ENCODE measurements at places on chromosomes 1 and 21. TPM values are rescaled to one million over a fixed set of nuclear protein-coding genes. Genes with fewer than 3 reads are reported as not detected.

Gene AMPD1
- not detected for total RNA-seq

Gene CTSE
- 0.14 TPM for total RNA-seq

Gene COL9A2
- total RNA-seq, result 0.07 TPM

Gene KLHL17
- 17.0 TPM for total RNA-seq

Gene CTH
- 1.9 TPM for total RNA-seq

Gene CD1B
- not detected for total RNA-seq

Gene ERRFI1
- 260 TPM for total RNA-seq

Gene EPHA10
- 0.95 TPM for total RNA-seq

Gene FCRL4
- total RNA-seq, result not detected

Gene SERINC2
- 29.7 TPM for total RNA-seq

Gene TMEM81
- total RNA-seq, result 2.3 TPM

Gene IL20
- total RNA-seq, result 0.10 TPM

Gene UBL4B
- total RNA-seq, result not detected

Gene MATN1
- total RNA-seq, result 0.02 TPM

Gene OR10Z1
- not detected for total RNA-seq

Gene SPATA45
- total RNA-seq, result not detected

Gene CD5L
- not detected for total RNA-seq

Gene TFF2
- total RNA-seq, result not detected

Gene PRRX1
- not detected for total RNA-seq

Gene CCDC185
- total RNA-seq, result 0.03 TPM

Gene MAP1LC3C
- not detected for total RNA-seq

Gene AMY1A
- total RNA-seq, result not detected

Gene AMY2A
- total RNA-seq, result not detected

Gene RPRD2
- total RNA-seq, result 13.6 TPM

Gene FASLG
- total RNA-seq, result not detected

Gene SDC3
- 12.4 TPM for total RNA-seq

Gene TSPEAR
- not detected for total RNA-seq

Gene RBM11
- total RNA-seq, result 0.07 TPM

Gene FAM229A
- 3.6 TPM for total RNA-seq

Gene C1QA
- not detected for total RNA-seq

Gene NVL
- total RNA-seq, result 17.8 TPM

Gene PLA2G2D
- not detected for total RNA-seq

Gene EVA1B
- total RNA-seq, result 10.7 TPM

Gene GRHL3
- 0.76 TPM for total RNA-seq

Gene DIO1
- total RNA-seq, result not detected

Gene OR6K6
- not detected for total RNA-seq

Gene ACOT11
- total RNA-seq, result 2.5 TPM

Gene ARHGAP29
- 11.2 TPM for total RNA-seq

Gene KRTAP13-2
- total RNA-seq, result not detected

Gene FOXD3
- total RNA-seq, result 1.0 TPM

Gene LCE3D
- total RNA-seq, result 2.8 TPM

Gene ADORA1
- total RNA-seq, result 0.56 TPM

Gene SDE2
- total RNA-seq, result 6.6 TPM

Gene PTPN7
- total RNA-seq, result 0.05 TPM

Gene CFHR2
- not detected for total RNA-seq

Gene OR2T11
- not detected for total RNA-seq

Gene FAM177B
- not detected for total RNA-seq

Gene TDRD5
- total RNA-seq, result 0.03 TPM

Gene S100A3
- 119 TPM for total RNA-seq

Gene TMEM269
- total RNA-seq, result 0.05 TPM
